ENCODE measurements at places on chromosomes 4 and X.

GRCh38 chr4:1198098-1198844, 25.9 kb upstream of the SPON2 start:
- DNase-seq, result no peak

DNA sequence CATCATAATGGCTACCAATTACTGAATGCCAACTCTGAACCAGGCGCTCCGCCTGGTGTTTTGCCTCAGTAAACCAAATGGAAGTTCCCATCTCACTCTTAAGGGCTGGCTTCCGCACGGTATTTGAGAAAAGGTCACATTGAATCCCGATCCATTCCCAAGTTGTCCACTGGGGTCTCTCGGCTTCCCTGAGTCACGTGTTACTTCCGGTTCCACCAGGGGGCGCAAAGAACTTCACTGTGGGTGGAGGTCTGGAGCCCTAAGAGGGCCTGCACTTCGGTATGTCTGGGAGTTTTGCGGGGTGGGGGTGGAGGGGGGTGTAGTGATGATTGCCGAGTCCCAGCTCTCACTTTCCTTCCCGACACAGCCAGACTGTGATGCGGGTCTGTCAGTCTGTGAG, 13.4 kb upstream of the NHS start:
- no peak for DNase-seq

GRCh38 chr4:6938647-6939271, 29.1 kb downstream of the TBC1D14 start:
- no peak for DNase-seq

- no peak for DNase-seq
These were observed 1088.8 kb downstream of the ADGRL3 start for GRCh38 chr4:62288808-62289541.

DNA sequence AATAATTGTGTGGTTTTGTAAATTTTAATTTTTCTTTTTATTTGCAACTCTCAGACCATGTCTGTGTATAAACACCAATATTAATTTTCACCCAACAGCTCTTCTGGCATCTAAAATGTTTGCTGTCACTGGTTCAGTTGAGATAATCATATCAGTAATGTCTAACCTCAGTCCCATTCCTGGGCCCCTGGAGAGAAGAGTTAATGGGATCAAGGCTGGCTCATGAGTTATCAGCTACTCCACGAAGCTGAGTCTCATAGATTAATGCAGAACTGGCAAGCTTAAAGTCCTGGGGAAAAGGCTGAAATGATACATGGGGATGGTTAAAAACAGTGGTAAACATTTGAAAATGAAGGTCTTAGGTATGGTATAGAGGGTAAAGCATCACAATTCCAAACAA, 28.4 kb upstream of the TSPAN5 start:
- DNase-seq, result no peak

DNA sequence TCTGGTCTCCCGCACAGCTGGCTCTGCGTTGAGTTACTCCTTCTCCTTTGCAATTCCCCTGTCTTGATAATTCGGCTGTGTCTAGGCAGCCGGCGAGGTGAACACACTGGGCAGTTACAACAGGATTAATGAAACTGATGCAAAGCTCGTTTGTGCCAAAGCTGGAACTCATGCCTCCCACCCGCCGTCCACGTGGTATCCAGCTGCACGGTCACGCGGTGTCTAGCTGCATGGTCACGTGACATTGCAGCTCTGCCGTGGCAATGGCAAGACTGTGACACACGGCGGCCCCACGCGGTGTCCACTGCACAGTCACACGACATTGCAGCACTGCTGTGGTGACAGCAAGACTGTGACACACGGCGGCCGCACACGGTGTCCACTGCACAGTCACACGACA, 31.2 kb upstream of the LRPAP1 start:
- DNase-seq, result no peak

- DNase-seq, result no peak
These were observed 97.2 kb upstream of the CLNK start for GRCh38 chr4:10781805-10782204.

DNA sequence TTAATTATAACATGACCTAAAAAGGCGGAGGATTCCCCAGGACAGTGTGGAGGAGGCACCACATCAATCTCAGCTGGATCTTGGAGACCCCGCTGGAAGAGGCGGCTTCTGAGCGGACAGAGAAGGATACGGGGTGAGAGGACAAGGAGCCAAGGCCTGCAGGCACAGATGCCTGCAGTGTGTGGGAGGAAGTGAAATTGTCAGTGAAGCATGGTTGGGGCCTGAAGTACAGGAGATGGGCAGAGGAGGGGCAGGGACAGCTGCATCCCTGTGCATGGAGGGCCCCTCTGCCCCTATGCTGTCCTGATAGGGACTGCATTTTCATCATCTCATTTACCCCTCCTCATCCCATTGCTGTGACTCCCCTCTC, 1.7 kb upstream of the SLC2A9 start:
- DNase-seq, result no peak

- no peak for DNase-seq
These were observed 118.2 kb upstream of the KIT start for GRCh38 chr4:54539500-54540029.

- DNase-seq, result no peak
These were observed 70.5 kb downstream of the HADH start for GRCh38 chr4:108060164-108060563.

DNA sequence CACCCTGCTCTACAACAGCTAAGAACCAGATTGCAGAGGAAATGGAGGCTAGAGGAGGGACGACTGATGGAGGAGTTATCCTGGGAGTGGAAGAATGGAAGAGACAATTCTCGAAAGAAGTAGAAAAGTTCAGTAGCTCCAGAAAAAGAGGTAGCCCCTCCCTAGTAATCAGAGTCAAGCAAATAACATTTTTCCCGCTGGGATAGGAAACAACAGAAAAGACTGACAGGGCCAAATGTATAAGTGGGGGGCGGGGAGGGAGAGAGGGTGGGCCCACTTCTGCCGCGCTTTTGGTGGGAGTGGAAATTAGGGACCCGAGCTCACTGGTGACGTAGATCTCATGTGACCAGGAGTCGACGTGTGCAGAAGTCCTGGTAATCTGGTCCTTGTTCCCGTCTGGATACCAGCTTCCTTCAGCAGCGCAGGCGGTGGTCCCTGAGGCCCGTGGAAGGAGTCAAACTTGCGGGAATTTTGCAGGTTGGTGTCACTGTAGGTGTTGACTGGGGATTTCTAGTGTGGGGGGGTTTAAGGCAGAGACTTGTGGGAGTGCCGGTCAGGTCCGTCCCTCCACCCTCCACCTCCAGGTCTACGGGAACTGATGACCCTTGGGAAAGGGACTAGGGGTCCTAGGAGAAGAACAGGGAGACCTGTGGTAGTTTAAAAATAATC, at the start of gene TCEAL9:
Gene TCEAL9, plus strand, starts transcription at position 377 of the 669 bp plus-strand sequence. CDS start 1,179 bp downstream, outside the sequence.
- DNase-seq, result peak; percentile 71

DNA sequence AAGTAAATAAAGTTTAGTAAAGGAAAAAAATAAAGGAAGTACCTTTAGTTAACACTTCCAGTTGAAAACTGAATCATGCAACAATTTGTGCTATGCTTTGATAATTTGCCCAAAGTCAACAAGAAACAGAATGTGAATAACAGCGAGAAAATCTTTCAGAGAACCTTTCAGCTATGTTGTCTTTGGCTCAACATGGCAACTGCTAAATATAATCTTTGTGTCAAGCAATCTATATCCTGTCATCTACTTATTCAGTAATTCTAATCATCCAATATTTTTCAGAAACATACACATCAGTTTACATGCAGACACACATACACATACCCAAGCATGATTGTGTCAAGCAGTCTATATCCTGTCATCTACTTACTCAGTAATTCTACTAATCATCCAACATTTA, 136.0 kb upstream of the PABPC4L start:
- no peak for DNase-seq

GRCh38 chr4:11069083-11069482, 359.6 kb downstream of the HS3ST1 start:
- DNase-seq, result no peak

GRCh38 chr4:11418610-11419009, 10.1 kb downstream of the HS3ST1 start:
- DNase-seq, result peak; percentile 41

DNA sequence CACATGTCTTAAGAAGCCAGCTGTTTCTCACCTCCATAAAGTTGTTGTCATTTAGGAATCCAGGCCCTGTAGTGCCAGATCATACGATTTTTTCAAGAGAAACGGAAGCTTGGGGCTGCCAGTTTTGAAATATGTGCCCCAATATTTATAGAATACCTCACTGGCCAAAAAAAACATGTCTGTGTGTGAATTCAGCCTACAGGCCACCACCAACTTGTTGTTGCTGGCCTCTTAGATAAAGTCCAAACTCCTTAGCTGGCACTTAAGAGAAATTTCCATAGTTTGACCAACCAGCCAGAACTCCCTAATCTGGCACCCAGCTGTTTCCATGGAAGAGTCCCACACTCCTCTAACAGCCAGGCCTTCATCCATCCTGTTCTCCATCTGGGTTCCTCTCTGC, 74.1 kb downstream of the WDR19 start:
- DNase-seq, result no peak

DNA sequence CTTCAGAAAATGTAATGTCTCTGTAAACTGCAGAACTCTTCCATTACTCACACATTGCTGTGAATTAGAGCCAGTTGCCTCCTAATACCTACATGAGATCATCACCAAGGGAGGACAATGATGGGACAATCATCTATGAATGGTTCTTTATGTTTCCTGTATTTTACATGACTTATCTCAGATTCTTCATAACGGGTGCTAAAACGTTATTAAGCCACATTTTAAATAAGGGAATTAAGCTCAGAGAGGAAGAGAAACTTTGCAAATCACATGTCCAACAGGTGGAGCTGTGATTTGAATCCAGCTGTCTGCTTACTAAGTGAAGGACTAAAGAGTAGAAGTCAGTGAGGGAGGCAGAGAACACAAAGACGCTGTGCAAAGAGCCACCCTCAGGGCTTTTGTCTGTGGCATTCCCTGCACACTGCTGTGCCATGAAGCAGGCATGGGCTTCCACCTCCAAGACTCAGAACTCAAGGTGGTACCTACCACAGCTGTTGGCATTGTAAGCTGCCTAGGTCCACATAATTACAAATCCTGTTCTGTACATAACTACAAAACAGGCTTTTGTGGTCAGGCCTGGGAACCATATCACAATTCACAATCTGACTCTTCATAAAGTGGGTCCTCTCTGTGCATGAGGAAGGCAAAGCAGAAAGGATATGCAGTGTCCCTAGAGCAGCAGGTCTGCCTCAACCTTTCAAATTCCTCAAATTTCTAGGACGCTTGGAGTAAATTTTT, 12.8 kb downstream of the TBC1D9 start:
- peak; percentile 68 for DNase-seq

- DNase-seq, result no peak
These were observed 45.5 kb upstream of the CYP2U1 start for GRCh38 chr4:107885865-107886264.

GRCh38 chr4:94595880-94596483, 144.2 kb downstream of the PDLIM5 start:
- DNase-seq, result peak; percentile 28

DNA sequence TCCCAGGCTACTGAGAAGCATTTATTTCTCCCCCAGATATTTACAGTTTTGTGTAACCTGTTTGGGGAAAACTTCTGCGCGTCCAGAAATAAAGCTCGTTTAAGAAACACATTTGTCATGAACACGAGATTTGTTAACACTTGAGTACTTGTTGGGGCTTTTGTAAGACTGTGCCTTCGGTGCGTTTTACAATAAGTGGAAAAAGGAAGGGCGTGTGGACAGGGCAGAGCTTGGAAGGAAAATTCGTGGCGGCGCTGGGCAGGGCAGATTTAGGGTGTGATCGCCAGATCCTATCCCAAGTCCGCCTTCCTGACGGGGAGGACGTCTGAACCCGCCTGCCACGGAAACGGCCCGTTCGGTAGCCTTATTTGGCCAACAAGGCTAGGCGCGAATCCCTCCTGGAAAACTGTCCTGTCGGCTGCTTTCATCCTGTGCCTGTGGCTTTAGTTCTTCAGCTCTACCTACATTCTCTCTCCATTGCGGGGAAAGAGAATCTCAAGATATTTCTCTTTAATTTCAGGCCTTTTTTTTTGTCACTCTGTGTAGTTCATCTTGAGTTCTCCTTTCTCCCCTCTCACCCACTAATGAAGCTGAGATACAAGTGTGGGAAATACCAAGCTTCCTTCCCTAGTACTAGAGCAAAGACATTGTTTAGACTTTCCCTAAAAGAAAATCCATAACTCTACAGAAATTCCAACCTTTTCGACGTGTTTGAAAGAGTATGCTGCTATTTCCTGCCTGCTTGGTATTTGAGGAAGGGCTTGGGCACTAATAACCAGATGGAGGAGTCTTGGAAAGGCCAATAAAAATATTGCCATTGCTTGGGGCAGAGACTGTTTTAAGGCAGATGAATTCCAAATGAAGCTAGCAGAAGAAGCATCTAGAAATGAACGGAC, 982 bp downstream of the PDLIM5 start:
- peak; percentile 80 for DNase-seq

DNA sequence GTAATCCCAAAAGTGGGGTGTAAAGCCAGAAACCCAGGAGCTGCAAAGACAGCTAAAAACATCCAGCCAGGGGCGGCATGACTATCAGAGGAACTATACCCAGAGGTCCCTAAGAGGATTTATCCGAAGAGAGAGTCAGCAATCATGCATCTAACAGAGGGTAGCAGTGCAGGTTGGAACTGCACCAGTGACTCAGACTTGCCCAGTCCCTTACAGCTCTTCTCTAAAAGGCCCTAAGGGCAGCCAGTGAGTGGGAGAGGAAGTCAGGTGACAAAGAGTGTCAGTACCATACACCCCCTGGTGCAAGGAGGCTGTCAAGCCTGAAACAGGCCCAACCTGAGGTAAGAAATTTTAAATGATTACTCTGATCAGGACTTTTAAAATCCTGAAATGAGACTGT, 88.1 kb downstream of the CAMK2D start:
- DNase-seq, result peak; percentile 59

GRCh38 chrX:12269484-12269883, 131.2 kb downstream of the FRMPD4 start:
- DNase-seq, result peak; percentile 2
